ENCODE measurements at places on chromosomes 4 and X. TPM values are rescaled to one million over a fixed set of nuclear protein-coding genes. Genes with fewer than 3 reads are reported as not detected.

DNA sequence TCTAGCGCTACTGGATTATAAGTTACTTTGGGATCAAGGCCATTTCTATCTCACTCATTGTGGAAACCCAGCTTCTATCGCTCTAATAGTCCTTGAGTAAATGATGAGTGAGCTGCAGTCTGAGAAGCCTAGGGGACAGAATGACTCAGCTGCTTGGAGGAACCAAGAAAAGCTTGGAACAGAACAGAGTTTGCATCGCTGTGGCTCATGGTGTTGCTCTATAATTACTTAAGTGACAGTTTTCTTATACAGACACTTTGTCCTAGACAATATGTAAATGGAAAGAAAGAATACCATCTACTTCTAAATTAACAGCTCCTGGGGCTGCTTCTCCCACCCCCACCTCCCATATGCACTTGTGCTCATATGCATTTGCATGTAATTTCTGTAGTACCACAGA, 156.9 kb downstream of the SLIT2 start:
- no peak for DNase-seq
- H3K36me3 ChIP-seq, result no peaks in the 10 kb centered on the region
- no peak overlapping the region for H3K27ac ChIP-seq

RAB39B gene
- total RNA-seq, result 9.3 TPM

ZDHHC15 gene
- total RNA-seq, result 3.5 TPM

DNA sequence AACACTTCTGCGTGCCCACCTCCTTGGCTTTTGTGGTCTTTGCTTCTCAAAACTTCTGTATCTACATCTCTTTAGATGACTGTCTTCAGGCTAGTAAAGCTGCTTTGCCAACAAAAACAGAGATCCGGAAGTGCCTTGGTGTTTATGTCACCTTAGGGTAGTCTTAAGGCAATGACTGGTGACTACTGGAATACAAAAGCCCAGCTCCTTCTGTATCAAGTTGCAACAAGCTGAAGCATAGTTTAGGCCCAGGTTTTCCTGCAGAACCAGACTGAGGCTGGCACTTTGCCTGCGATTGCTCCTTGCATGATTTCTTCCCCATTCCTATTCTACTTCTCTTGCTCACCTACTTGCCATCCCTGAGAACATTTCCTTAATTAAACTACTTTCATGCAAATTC, 333.8 kb downstream of the DMD start:
- H3K27ac ChIP-seq, result no peak overlapping the region
- H3K27me3 ChIP-seq, result no peaks in the 10 kb centered on the region
- no peak overlapping the region for H3K4me3 ChIP-seq

STPG2 gene
- total RNA-seq, result not detected

DNA sequence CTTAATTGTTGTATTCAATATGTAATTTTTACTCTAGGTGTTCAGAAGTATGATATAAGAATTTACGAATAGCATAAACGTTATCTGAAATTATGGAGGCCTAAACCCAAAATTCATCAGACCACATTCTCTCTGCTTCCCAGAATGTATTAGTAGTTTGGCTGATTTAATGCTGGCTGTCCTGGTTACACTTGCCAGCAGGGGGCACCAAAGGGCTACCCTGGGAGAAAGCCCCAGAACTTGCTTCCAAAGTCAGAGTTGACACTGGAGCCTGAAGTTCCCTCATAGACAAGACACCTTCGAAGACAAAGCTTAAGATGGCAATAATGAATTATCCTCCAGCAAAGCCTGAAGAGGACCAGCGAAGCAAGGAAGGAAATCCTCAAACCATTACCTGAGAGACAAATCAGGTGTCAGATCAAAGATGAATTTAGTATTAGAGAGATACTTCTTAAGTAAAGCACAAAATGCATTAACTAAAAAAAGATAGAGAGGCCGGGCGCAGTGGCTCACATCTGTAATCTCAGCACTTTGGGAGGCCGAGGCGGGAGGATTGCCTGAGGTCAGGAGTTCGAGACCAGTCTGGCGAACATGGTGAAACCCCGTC, 11.3 kb upstream of the ANOS1 start:
- H3K36me3 ChIP-seq, result no peaks in the 10 kb centered on the region
- H3K27me3 ChIP-seq, result no peaks in the 10 kb centered on the region
- no peak overlapping the region for H3K27ac ChIP-seq
- DNase-seq, result no peak
- H3K4me1 ChIP-seq, result no peaks in the 10 kb centered on the region

SERPINA7 gene
- total RNA-seq, result not detected

DNA sequence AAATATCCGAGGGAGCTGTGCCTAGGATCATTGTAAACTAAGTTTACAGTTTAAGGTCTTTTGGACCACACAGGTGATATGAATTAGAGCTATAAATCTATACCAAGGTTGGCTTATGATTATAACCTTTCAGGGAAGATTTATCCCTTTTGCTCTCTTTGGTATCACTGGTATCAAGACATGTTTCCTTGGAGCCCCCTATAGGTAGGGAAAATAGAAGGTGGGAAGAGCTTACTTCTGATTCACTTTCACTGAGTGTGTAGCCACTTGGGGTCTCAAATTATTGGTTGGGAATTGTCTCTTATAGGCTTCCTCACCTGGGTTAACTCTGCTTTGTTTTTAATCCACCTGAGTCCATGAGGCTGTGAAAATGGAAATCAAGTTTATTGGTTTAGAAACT, 262.1 kb upstream of the NR3C2 start:
- DNase-seq, result no peak
- H3K4me1 ChIP-seq, result no peaks in the 10 kb centered on the region
- no peak overlapping the region for H3K27ac ChIP-seq
- no peaks in the 10 kb centered on the region for H3K36me3 ChIP-seq
- H3K4me3 ChIP-seq, result no peak overlapping the region

GRCh38 chr4:76702440-76703122, 195.4 kb downstream of the SOWAHB start:
- no peaks in the 10 kb centered on the region for H3K36me3 ChIP-seq
- H3K27ac ChIP-seq, result no peak overlapping the region
- no peak overlapping the region for H3K4me3 ChIP-seq
- peaks cover 18% of the 10 kb centered on the region for H3K4me1 ChIP-seq

- no peak for DNase-seq
- H3K4me3 ChIP-seq, result no peak overlapping the region
- no peak overlapping the region for H3K27ac ChIP-seq
- no peaks in the 10 kb centered on the region for H3K4me1 ChIP-seq
- H3K27me3 ChIP-seq, result peaks cover 9% of the 10 kb centered on the region
Measured at GRCh38 chrX:137431693-137432488, 134.0 kb upstream of the ZIC3 start.

DNA sequence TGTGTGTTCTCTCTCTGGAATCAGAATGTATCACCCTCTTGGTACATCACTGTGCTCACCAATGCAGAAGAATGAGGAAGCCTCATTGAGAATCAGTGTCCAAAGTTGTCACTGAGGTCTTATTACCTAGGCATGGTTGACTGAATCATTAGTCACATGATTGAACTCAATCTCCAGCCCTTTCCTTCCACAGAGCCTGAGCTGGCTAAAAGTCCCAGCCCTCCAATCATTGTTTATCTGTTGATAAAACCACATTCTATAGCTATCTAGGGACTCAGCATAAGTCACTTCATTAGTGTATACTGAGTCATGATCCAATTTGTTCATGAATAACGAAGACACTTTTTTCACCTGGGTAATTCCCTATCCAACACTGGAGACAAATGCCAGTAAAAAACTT, 396.8 kb downstream of the TRAM1L1 start:
- no peaks in the 10 kb centered on the region for H3K4me1 ChIP-seq
- no peaks in the 10 kb centered on the region for H3K36me3 ChIP-seq
- H3K4me3 ChIP-seq, result no peak overlapping the region
- DNase-seq, result no peak

GRCh38 chrX:109585488-109585887, 39.5 kb downstream of the KCNE5 start:
- no peak for DNase-seq
- no peaks in the 10 kb centered on the region for H3K4me1 ChIP-seq
- H3K27me3 ChIP-seq, result no peaks in the 10 kb centered on the region

RGN gene
- total RNA-seq, result 4.0 TPM

GRCh38 chrX:142804085-142804484, 221.6 kb upstream of the SPANXN4 start:
- no peak for DNase-seq
- H3K27me3 ChIP-seq, result no peaks in the 10 kb centered on the region
- no peak overlapping the region for H3K27ac ChIP-seq
- no peaks in the 10 kb centered on the region for H3K36me3 ChIP-seq

- H3K4me1 ChIP-seq, result no peaks in the 10 kb centered on the region
- no peak overlapping the region for H3K4me3 ChIP-seq
- H3K27ac ChIP-seq, result no peak overlapping the region
Measured at GRCh38 chrX:63354484-63354883, 3.4 kb upstream of the SPIN4 start.

Measured in H1 (cell line).